AML-193 (cell line): ENCODE measurements at places on chromosomes 5 and 9.
A peak's percentile ranks its signal among the peaks of the same experiment; 100 is the strongest.

GRCh38 chr5:148828511-148829247 lies 2.3 kb downstream of the ADRB2 start:
- DNase-seq = no peak

DNA sequence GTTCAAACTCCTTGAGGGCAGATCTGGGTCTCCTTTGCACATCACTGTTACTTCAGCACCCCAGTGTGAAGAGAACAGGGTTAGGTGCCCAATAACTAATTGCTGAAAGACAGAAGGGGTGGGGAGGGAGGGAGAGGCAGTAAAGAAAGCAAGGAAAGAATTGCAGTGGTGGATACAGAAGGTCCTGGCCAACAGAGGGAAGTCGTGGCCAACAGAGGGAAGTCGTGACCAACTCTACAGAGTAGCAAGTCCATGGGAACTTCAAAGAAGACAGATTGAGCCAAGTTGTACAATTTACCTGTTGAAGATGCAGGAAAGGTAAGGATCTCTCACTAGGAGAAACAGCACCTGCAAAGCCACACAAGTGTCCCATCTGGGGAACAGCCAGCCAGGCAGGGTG lies 27.0 kb downstream of the CCNJL start:
- no peak for DNase-seq

- DNase-seq = no peak
These were observed 764 bp upstream of the GRIN1 start for GRCh38 chr9:137138058-137138721.

DNA sequence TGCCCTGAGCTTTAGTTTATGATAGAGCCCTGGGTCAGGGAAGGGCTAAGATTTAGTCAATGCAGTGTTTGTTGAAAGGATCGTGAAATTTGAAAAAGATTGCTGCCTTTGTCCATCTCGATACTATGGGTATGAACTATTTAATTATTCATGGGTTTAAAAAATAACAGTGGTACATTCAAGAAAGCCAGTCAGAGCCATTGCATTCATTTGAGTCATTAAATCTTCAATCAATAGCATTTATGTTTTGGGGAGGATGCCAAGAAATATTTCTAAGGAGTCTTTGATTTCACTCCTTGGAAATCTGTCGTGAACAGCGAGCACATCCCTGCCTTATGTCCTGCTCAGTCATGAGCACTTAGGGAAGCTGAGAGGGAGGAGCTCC lies 54.4 kb upstream of the LRRTM2 start:
- DNase-seq = no peak

DNA sequence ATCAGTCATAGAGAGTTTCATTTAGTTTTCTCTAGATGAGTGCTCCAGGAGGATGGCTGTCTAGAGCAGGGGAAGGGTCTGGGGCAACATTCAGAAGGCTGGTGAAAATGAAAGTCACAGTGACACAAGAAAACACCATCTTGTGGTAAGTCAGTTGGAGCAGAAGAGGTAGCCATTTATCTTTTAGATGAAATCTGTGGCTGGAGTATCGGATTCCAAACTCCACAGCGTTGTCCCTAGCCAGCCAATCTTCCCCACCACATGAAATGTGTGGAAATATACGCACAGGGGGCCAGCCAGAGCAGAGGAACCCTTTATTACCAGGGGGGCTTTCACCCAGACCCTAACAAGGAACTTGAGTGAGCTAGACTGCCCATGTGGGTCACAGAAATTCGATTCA lies 15.9 kb upstream of the TNFAIP8 start:
- DNase-seq = no peak

DNA sequence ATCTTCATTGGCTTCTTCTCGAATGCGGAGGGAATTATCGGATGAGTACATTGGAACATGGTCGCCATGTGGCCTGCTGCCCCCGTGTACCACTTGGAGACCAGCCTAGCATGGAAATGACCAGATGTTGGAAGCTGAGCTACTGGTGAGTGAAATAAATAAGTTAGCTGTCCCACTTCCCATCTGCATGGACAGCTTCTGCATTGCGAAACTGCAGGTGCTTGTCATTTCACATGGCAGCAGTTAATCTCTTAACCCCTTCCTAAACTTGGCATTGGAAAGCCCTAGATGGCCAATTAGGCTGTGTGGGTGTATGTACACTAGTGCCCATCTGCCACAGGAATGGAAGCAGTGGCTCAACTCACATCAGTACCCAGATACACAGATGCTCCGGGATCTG lies 246.6 kb upstream of the IL12B start:
- no peak for DNase-seq

DNA sequence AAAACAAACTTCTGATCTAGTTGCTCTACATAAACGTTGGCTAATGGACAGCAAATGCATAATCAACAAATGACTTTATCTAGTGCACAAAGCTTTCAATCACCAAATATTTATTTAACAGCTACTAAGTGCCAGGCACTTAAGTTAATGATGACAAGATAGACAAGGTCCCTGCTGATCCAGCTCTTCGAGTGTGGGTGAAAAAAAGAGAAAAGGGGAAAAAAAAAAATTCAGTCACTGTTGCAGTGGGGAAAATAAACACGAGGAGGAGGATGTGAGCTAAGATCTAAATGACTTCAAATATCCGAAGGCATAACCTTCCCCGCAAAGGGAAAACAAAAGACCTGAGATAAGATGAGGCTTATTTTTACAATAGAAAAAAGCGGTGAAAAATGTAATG lies 9.6 kb downstream of the PSIP1 start:
- no peak for DNase-seq

GRCh38 chr9:70144131-70144503 lies 100.5 kb downstream of the MAMDC2 start:
- no peak for DNase-seq

DNA sequence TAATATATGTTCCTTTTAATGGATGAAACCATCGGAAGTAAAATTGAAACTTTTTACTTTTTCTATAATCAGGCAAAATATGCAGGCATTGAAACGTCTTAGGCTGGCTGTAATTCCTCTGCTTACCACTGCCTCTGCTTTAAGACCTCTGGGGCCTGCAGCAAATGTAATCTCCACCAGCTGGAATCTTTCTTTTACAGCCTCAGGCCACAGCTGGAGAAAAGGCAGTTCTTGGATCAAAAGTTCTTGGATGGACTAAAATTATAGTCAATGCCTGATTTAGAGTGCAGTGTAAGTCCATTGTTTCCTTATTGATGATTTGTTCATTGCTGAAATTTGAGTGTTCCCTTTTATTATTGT lies 396.7 kb downstream of the KCTD16 start:
- no peak for DNase-seq

- DNase-seq = peak; percentile 24
These were observed 156.3 kb downstream of the HMHB1 start for GRCh38 chr5:143968071-143968878.

DNA sequence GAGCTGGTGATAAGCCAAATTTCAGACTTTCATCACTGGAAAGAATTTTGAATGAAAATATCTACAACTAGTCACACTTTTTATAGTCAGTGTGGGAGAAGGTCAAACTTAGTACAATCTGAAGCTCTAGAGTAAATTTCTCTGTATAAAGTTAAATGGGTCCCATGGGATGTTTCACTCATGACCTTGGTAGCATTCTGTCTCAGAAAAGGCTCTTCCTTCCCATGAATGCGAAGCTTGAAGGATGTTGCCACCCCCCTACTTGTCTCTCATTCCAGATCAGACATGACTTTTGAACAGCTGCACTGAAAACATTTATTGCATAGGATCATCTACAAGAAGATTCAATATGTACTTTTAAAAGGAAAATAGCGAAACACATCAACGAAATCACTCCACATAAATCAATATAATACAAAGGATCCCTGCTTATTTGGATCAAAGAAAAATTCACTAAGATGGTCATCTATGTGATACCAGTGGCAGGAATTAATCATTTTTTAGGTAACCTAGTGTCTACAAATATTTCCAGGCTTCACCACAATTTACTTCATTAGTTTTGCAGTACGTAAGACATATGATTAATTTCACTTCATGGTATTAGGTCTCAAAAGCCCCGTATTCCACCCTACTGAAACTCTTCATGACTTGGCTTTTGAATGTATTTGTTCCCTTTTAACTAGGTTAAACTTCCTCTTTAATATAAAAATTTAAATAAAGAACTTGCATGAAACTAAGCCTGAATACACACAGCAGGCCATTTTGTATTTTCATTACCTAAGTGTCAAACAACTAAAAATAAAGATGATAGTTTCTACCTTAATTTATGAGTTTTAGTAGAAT lies 4.4 kb downstream of the ST8SIA4 start:
- peak; percentile 50 for DNase-seq

GRCh38 chr5:82419559-82420332 lies 141.6 kb upstream of the RPS23 start:
- DNase-seq = no peak

GRCh38 chr5:45639040-45639439 lies 57.1 kb downstream of the HCN1 start:
- DNase-seq = peak; percentile 1

- no peak for DNase-seq
These were observed 192.1 kb upstream of the DMRT1 start for GRCh38 chr9:649128-650074.

GRCh38 chr9:4415281-4415680 lies 75.0 kb upstream of the SLC1A1 start:
- no peak for DNase-seq

DNA sequence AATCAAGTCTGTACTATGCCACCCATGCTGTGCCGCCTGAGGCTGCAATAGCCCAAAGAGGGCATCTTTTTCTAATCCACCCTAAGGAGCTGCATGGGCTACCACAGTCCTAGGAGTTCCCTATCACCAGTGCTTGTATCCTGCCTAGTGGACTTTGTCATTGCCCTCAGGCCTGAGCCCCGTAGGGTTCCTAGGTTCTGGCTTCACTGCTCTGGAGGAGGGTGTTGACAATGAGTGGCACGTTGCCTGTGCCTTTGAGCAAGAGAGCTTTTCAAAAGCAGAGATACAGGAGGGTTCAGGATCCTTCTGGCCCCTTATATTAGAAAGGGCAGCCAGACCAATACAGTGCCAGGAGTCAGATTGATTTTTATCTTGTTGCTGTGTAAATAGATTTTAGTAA lies 93.0 kb downstream of the PRDM6 start:
- no peak for DNase-seq

- no peak for DNase-seq
These were observed 126.0 kb downstream of the TMEM174 start for GRCh38 chr5:73298772-73299630.

GRCh38 chr9:37026113-37026930 lies 7.7 kb downstream of the PAX5 start:
- DNase-seq = no peak

DNA sequence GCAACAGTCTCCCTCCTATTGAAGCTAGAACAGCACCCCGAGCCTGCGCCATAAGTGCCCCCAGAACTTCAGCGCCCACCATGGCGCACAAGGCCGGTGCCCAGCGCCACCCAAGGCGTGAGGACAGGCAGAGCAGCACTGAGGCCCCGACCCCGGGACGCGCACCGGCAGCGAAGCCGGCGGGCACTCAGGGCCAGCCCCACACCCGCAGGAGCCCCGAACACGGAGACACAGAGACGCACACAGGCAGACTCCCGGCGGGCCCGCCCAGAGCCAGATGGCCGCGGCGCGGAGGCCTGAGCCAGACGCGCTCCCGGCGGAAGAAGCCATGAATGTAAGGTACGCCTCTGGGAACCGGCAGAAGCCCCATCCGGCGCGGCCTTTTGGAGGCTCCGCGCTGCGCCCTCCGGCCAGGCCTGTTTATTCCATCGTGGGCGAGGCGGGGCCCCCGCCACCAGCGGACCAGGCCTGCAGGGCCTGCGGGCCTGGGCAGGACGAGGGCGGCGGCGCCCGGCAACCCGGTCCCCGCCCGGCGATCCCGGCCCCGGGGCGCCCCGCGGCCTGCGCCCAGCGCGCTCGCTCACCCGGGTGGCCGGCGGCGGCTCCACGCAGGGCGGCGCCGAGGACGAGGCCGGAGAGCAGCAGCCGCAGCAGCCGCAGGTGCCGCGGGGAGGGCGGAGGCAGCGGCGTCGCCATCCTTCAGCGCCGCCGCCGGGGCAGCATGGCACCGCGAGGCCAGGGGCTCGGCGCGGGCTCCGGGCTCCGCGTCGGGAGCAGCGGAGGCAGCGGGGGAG lies 486 bp downstream of the NPDC1 start:
- no peak for DNase-seq

- no peak for DNase-seq
These were observed 144.4 kb downstream of the SLC12A2 start for GRCh38 chr5:128228008-128228407.

GRCh38 chr5:161863259-161863658 lies 15.3 kb downstream of the GABRA1 start:
- DNase-seq = no peak

DNA sequence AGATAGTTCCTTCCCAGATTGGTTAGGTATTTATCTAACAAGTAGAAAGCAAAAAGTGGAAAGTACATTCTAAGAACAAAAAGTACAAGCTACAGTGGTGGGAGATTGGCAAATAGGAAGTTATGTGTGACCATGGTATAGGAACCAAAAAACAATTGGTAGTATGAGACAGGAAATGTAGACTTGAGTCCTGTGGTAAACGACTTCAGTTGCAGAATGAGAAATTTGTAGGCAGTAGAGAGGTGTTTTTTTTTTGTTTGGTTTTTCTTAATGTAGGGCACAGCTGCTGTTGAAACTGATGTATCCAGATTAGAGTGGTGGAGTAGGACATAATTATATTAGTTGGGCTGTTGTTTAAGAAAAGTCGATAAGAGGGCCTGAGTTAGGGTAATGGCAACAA lies 72.0 kb downstream of the CCNH start:
- peak; percentile 81 for DNase-seq

DNA sequence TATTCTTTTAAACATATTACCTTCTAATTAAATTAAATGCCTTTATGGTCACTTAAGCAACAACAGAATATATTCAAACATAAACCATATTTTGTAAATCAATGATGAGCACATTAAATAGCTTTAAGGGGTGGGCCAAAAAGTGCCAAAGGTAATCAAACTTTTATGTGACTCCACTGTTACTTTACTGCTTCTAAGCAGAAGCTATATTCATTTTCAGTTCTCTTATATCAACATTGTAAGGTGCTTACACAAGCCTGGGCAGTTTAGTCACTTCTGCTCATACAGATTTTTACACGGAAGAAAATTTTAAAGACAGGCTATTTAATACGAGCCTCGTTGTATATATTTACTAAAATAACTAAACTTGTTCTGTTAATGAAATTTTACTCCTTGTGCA lies 29.9 kb downstream of the RFX3 start:
- DNase-seq = no peak

GRCh38 chr5:13470975-13471374 lies 473.5 kb downstream of the DNAH5 start:
- DNase-seq = no peak

GRCh38 chr5:175554296-175554695 lies 75.9 kb downstream of the SFXN1 start:
- no peak for DNase-seq

DNA sequence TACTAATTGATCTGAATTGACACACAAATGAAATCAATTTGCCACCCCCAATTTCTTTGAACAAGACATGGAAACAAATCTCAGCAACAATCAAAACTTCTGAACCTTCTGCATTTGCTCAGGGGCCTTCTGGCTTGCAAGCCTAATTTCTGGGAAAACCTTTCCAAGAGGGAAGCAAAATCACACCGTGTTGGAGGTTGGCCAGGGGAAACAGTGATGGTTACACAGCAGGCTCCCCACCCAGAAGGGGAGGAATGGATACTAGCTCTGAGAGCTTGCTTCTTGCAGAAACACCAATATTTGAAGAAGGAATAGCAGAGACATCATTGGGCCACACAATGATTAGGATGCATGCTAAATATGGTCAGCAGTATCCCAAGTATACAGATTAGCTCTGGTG lies 488.6 kb upstream of the TRPC7 start:
- no peak for DNase-seq

GRCh38 chr5:169861934-169862333 lies 118.4 kb downstream of the INSYN2B start:
- no peak for DNase-seq
